ENCODE measurements at places on chromosomes 11 and 22.

GRCh38 chr11:47415949-47416472, 7.6 kb downstream of the SLC39A13 start:
- no peak for DNase-seq

- peak; percentile 19 for DNase-seq
Observed at GRCh38 chr22:28674121-28674563, 5.5 kb downstream of the TTC28 start.

- peak; percentile 42 for DNase-seq
Observed at GRCh38 chr11:6693342-6694228, 10.4 kb upstream of the MRPL17 start.

- no peak for DNase-seq
Observed at GRCh38 chr22:29224859-29225410, 19.2 kb downstream of the EMID1 start.

- DNase-seq = no peak
Observed at GRCh38 chr11:100359281-100359680, 327.8 kb upstream of the ARHGAP42 start.

All from activated CD8-positive, alpha-beta memory T cell treated with anti-CD3 and anti-CD28 coated beads for 4 hours (primary cell).